ENCODE measurements at places on chromosomes 3 and 15. TPM values are rescaled to one million over a fixed set of nuclear protein-coding genes. Genes with fewer than 3 reads are reported as not detected.

- no peak for DNase-seq
Measured at GRCh38 chr3:65436580-65436979, 602.1 kb downstream of the MAGI1 start.

GRCh38 chr3:10248984-10249748 is 907 bp downstream of the TATDN2 start:
- peak; percentile 52 for DNase-seq

GRCh38 chr3:64266065-64266931 is 41.0 kb upstream of the PRICKLE2 start:
- DNase-seq, result peak; percentile 57

GRCh38 chr3:184259878-184260723 is 1.3 kb downstream of the CAMK2N2 start:
- no peak for DNase-seq

- DNase-seq, result no peak
Measured at GRCh38 chr3:22361521-22361920, 610.5 kb upstream of the ZNF385D start.

GRCh38 chr3:67077656-67078055 is 79.5 kb downstream of the KBTBD8 start:
- no peak for DNase-seq

DNA sequence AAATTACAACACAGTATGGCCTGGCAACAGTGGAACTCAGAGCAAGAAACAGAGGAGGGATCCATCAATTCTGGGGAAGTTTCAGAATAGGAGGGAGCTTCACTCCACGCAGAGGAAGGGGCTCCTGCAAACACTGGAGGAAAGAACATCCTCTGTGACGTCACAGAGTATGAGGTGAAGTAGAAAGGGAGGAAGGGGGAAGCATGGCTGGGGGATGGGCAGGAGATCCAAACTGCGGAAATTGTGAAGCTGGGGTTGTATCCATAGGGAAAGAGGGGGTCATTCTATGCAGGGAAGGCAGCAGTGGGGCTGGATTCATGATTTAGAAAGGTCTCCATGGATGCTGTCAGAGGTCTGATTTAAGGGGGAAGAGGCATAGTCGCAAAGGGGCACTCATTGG is 8.3 kb upstream of the SCN10A start:
- no peak for DNase-seq

DNA sequence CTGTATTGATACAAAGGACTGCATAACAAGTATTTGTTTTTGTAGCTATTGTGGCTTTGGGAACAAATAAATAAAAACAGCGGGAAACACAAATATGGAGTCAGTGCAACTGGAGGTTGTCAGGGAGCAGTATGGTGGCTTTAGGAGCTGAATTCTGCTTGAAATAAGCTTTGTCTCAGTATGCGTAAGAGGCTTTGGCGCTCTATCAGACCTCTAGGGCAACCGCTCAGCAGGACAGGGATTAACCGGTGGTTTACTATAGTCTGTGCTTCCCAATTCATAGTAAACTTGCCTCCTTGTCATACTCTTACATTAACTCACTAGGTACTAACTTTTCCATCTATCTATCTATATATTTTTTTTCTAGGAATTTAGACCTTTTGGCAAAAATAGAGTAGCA is 104.6 kb downstream of the ZIC1 start:
- no peak for DNase-seq

DNA sequence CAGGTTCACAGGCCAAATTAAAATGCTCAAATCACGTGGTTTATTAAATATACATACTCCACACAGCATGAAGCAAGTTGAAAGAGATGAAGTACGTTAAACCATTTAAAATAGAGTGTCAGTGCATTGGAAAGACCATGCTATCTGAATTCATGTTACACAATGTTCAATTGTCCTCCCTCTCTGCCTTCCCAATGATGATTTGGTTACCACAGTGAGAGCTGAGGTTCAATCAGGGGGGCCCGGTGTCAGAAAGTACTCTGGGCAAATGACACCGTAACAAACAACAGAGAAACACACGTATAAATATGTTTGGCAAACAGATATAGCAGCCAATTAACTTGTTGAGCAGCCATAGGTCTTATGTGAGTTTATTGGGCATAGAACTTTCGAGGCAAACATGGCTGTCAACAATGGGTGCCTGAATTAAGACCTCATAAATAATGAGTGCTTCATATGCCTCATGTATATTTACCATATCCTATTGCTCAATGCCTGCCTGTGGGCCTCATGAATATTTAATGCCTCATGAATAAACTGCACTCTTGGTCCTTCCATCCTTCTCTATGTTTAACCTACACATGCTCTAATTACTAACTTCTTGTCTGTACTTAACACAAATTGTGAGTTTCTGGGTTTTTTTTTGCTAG is 641.5 kb downstream of the PLOD2 start:
- DNase-seq, result no peak

DNA sequence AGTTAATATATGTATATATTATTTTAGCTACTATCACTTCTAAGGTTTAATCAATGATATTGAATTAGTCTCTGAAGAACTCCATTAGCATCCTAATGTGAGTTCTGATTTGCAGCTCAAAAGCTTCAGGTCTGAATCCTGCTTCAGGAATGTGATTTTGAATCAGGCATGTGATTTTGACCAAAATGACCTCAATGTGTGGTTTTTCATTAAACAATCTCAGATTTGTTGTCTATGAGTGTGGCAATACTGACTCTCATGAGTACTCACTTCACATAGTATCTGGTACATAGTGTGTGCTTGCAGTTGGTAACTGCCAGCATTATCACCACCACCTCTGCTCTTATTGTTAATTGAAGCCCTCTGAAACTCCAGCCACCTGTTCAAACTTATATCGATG is 251.0 kb downstream of the KCNH8 start:
- DNase-seq, result no peak

GRCh38 chr3:12294885-12295580 is 6.2 kb downstream of the PPARG start:
- DNase-seq, result no peak

DNA sequence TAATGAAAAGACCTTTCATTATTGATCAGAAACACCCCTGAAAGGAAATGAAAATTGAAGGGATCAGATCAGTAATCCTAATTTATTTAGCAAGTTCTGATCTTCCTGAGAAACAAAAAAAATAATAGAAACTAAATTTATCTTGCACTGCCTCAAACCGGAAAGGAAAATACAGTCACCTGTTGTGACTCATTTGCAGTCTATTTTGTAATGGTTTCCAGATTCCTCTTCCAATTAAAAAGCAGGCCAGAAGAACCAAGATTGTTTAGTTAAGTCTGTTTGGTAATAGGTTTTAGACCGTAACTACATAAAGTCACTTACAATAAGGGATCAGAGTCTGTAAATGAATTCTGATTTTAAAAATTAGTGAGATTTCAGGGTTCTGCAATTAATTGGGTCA is 49.7 kb upstream of the ATOSA start:
- DNase-seq, result no peak

- DNase-seq, result no peak
Measured at GRCh38 chr3:148329481-148330235, 368.0 kb upstream of the AGTR1 start.

FEZF2 gene
- total RNA-seq, result not detected

PRTG gene
- 3.7 TPM for total RNA-seq

GHSR gene
- not detected for total RNA-seq

BFSP2 gene
- total RNA-seq, result not detected

COLQ gene
- total RNA-seq, result 6.1 TPM

LOXL1 gene
- total RNA-seq, result 30.9 TPM
